ENCODE measurements at places on chromosomes 13 and 19. TPM values are rescaled to one million over a fixed set of nuclear protein-coding genes. Genes with fewer than 3 reads are reported as not detected.

PRR19 gene
- not detected for total RNA-seq

DNA sequence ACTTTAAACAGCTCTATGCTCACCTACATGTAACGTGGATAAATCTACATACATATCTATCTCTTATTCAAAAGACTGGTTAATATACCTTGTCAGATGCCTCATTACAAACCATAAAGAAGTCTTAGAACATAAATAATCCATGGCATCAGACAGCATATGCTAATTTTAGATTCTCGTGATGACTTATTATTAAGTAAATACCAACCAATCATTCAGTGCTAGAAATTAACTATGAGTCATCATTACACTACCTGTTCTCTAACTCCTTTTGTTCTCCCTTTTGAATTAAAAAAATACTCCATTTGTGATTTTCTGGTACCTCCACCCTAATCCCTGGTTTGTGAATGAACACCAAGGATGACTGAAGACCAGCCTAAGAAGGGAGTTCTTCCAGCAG, 754.3 kb upstream of the ARGLU1 start:
- no peak for DNase-seq

DNA sequence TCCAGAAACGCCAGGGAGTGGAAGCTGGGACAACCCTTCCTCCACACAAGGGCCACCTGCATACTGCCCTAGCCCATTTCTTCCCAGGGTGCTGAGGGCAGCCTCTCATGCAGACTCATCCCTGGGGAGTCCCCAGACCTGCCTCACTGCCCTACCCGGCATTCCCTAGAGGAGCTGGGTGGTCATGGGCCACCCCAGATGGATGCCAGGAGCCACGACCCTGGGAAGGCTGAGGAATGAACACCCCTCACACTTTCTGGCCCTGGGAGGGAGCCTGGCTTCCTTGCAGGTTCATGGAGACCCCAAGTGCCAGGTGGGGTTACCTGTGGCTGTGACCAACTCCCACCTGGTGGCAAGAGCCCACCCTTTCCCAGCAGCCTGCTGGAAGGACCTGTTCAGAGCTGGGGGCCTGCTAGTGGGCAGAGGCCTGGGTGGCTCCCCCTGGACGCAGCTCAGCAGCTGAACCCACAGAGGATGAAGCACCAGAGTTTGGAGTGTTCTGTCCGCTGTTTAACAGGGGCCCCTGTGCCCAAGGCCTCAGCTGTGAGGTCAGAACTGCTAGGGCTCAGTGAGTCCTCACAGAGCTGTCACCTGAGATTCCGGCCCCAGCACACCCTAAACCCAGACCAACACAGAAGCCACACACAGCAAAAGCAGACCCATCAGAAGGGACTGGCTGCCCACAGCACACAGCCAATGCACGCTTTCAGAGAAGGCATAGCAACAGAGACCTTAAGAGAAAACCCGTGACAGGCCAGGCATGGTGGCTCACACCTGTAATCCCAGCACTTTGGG, 6.6 kb downstream of the ACP4 start:
- no peak for DNase-seq

GRCh38 chr19:13729859-13730258, 34.5 kb upstream of the MRI1 start:
- no peak for DNase-seq

OR10H5 gene
- not detected for total RNA-seq
